ENCODE measurements at places on chromosomes 4 and X.
A peak's percentile ranks its signal among the peaks of the same experiment; 100 is the strongest.

- DNase-seq: no peak
Measured at GRCh38 chr4:176319151-176319703, 539 bp upstream of the SPCS3 start.

DNA sequence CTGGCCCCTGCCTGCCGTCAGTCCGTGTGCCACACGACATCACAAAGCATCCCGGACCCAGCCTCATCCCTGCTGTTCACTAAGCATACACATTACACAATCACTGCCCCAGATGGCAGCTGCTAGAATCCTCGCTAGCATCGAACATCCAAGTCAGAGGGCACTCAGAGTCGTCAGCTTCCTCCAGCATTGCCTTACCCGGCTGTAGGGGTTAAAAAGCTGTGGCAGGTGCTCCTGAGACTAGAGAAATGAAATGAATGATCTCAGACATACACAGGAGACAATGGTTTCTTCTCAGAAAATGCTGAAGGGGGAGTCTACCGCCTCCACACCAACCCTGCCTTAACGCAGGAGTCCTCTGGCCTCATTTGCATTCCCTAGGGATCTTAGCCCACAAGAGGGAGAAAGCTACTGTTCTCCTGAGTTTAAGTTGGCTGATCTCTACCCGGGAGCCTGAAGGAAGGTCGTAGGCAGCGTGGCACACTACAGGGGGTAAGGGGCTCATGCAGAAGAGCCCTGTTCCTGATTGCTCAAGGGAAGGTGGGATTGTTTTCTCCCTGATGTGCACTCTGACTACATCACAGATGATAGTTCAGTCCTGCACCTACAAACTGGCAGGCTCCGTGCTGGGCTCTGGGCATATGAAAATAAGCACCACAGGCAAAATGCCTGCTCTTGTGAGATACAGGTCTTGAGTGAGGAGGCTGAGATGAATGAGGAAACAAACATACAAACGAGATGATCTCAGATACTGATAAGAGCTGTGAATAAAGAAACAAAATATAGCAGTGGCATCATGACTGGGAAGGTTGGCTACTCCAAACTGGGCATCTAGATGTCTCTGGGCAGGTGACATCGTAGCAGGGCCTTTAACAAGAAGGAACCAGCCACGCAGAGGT lies 2.6 kb upstream of the KIAA0232 start:
- no peak for DNase-seq

DNA sequence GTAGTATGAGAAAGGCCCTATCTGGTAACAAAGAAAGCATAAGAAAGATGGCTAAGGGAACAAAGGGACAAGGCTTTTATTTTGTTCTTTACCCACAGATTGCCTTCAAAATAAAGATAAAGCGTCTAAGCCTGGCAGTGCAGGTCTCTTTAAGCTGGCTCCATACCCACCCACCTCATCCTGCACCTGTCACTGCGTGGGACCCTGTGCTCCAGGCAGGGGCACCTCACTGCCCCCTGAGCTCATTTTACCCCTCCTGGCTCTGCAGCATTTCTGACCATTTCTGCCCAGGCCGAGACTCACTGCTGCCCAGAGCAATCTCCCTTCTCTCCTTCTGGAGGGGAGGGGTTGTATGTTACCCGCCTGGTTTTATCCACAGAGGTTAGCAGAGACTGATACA lies 1.7 kb upstream of the CYP4V2 start:
- DNase-seq: no peak

GRCh38 chrX:12991575-12991974 lies 16.7 kb downstream of the TMSB4X start:
- no peak for DNase-seq

- no peak for DNase-seq
Measured at GRCh38 chr4:118942465-118942864, 53.8 kb downstream of the SYNPO2 start.

GRCh38 chr4:188275686-188276085 lies 136.4 kb downstream of the TRIML1 start:
- no peak for DNase-seq

DNA sequence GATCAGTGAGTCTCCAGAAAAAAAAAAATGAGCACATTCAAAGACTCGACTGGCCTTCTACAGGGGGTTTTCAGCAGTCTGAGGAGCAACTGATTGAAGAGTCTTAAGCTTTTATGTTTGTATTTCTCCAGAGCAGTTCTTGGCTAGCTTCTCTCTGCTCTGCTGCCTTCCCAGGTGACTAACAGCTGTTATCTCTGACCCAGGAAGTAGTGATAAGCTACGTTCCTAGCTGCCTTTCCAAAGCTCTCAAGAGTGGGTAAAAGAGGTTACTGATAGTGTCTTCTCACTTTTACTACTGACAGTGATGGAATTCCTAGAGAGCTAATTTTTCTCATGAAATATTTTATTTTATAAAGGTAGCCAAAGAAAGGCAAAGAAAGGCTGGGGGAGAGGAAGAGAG lies 66.6 kb downstream of the ENOX2 start:
- no peak for DNase-seq

DNA sequence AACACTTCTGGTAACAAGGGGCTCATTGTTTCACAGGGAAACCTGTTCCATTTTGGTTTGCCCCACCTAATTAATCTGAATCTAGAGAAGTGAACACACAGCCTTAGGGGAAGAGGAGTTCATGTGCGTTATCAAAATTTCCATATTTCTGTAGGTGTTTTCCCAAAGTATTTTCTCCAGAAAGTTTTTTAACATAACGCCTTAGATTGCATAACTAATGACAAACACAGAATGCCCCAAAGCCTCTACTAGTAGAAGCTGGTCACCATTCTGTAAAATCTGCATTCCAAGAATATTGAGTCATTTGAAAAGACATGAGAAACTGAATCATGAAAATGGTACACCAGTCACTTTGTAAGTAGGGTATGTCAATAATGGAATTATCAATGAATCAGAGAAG lies 41.1 kb downstream of the IL13RA2 start:
- DNase-seq: no peak

- no peak for DNase-seq
Measured at GRCh38 chrX:39514801-39515200, 583.0 kb downstream of the BCOR start.

DNA sequence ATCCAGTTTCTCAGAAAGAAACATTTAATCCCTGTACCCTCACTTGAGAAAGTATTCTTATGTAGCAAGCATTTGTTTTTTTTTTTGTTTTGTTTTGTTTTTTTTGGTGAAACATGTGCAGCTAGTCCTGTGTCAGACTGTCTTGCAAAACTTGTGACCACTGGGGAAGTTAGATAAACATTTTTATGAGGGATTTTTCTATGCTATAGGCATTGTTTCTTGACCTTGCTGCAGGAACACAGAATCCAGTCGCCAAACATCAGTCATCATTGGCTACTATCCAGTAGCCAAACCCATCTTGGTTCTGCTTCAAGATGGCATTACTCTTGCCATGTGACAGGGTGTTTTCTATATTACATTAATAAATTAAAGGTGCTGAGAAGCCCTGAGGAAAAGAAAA lies 7.7 kb upstream of the MAPK10 start:
- DNase-seq: no peak

DNA sequence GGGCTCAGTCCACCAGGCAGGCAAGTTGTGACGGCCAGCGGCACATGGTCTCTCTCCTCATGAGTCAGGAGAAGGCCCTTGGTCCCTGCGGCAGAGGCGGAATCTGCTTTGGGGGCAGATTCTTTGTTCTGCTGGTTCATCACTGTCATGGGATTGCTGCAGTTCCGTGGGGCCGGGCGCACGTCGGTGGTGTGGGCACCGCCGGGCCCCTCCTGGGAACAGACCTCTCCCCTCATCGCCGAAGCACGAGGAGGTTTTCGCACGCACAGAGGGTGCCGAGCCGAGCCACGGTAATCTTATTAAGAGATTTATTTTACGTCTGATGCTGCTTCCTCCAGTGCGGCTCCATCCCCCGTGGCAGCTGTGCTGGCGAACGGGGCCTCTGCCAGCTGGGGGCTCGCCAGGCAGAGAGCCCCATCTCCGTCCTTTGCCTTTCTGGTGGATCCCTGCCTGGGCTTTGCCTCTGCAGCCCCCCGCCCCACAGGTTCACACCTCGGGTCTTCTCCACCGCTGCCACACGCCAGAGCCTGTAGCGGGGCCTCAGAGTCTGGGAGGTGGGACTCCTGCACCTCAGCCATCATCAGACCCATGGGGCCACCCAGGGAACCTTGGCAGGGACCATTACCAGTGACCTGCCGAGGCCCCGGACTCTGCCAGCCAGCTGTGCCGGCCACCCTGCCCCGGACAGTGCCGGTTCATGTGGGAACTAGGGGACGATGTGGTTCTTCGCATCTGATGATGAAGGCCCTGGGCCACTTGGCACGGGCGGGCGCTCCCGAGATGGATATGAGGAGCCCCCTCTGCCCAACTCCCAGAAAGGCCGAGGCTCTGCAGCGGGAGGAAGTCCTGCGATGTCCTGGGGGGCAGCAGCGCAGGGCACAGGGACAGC lies 86.7 kb upstream of the NKX1-1 start:
- DNase-seq: no peak

DNA sequence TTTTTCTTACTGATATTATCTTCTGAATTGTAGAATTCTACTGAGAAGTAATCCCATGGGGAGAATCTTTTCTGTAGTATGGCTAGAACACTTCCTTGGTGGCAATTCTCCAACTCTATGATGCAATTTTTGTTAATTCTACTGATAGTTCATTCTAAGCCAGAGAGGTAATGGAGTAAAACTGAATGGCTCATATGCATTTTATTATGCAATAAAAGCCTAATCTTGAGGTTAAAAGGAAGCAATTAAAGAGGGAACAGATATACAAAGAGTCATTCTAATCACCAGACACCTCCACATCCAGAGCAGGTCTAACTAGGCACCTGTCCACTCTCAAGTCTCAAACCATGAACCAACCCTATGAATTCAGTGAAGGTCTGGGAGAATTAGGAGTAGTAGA lies 9.7 kb downstream of the RAP2C start:
- DNase-seq: no peak

- DNase-seq: no peak
Measured at GRCh38 chrX:118976599-118977340, 2.4 kb downstream of the LONRF3 start.

DNA sequence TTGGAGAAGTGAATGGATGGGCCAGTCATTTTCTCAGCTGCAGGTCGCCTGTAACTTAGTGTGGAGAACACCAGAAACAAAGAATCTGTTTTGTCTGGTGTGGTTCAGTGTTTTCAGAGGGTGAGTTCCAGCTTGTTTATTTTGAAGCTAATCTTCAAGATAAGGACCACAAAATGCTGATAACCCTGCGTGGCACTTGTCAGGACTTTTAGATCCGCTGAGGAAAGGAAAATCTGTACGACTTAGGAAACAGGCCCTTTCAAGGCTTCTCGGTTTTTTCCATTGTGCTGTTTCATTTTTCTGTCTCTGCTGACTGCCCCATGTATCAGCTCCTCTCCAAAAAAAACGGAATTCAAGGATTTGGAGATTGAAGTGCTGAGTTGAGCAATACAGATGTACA lies 8.7 kb upstream of the ANAPC4 start:
- no peak for DNase-seq

DNA sequence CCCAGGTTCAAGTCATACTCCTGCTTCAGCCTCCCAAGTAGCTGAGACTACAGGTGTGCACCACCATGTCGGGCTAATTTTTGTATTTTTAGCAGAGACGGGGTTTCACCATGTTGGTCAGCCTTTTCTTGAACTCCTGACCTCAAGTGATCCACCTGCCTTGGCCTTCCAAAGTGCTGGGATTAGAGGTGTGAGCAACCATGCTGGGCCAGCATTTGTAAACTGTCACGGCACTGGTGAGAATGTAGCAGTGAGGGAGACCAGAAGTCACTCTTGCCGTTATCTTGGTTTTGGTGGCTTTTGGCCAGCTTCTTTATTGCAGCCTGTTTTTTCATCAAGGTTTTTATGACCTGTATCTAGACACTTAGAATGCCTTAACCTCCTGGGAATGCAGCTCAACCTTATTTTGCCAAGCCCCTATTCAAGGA lies 22.4 kb downstream of the PCDH18 start:
- DNase-seq: no peak

GRCh38 chrX:153609917-153610835 lies 11.2 kb upstream of the CCNQ start:
- peak; percentile 64 for DNase-seq

DNA sequence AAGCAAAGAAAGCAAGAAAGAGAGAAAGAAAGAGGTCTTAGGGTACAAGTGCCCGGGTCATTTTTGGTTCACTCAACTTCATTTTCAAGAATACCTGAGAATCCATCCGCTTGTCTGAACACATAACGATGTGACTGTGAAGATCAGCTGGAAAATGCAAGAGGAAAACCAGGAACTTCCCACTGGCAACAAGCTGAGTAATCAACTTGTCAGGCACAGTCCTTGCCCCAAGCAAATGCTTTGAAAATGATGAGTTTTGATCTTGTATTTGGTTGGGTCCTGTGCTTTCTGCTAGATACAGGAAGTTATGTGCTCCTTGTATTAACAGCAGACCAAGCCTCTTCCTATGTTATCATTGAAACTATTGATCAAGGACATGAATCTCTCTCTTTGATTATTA lies 239.1 kb downstream of the ASMT start:
- no peak for DNase-seq

DNA sequence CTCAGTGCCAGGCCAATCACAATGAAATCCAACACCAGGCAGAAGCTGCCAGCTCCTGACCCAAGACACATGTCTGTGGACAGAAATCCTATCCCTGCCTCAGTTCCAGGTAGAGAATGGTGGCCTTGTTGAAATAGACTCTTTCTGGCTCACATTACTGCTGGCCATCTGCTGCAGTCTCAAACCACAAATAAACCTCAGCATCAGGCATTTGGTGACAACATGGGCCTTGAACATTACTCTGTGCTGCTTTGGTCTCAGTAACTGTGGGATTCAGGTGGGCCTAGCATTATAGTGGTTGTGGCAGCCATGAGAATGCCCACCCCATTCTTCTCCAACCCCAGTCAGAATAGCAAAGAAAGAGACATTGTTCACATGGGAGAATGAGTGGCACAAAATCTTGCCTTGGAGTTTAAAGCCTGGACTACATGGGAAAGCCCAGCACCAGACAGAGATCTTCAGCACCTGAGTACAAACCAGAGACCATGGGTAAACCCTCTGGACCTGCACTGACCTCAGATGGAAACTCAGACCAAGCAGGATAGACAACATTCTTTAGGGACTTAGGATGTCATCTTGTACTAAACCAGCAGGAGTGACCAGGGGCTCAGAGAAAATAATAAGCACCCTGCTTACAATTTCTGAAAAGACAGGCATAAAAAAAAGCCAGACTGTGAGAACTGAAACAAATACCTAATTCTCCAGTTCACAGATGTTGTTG lies 50.4 kb upstream of the TRAM1L1 start:
- no peak for DNase-seq

DNA sequence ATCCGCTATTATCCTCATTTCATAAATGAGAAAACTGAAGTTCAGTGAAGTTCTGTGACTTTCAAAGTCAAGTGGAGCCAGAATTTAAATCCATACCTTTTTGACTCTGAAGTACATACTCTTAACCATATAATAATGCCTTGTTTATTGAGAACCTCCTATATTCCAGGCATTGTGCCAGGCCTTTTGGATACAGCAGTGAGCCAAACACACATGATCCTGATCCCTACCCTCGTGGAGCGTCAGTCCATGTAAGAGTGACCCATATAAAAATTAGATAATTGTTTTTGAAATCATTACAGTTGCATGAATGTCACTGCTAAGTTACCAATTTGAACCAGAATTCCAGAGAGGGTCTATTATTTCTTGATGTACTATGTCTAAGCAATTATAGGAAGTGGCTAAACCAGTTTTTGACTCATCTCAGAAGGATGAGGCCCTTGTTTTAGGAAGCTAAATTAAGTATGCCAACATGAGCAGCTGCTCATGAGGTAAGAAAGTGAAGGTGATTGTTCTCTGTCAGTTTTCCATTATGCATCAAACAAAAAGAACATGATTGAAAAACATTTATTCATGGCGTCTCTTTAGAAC lies 289.5 kb downstream of the GLUD2 start:
- no peak for DNase-seq
